ENCODE measurements at places on chromosomes 7 and 10.

- DNase-seq = no peak
These were observed 111.3 kb downstream of the RGS10 start for GRCh38 chr10:119431034-119431772.

DNA sequence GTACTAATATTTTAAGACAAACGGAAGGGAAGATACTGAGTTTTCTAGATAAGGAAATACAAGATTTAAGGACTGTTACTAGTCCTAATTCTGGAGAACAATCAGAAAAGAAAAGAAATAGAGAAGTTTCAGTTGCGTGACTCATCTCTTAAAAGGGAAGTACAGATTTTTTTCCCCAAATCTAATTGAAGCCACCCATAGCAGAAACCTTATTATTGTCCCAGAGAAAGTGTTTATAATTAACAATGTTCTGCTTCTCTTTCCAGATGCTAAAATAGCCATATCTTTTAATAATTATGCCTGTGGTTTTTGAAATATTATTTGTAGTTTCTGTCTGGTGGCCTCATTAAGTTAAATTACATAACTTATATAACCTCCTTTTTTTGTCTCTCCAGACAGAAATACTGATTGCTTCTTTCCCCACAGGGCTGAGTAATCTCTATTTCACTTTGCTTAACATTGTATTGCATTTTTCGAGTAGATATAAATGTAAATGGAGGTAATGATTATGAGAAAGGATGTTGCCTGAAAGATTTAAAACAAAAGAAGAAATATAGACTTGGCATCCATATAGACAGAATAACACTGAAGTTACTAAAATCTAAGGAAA lies 240.7 kb upstream of the MBL2 start:
- DNase-seq = no peak

DNA sequence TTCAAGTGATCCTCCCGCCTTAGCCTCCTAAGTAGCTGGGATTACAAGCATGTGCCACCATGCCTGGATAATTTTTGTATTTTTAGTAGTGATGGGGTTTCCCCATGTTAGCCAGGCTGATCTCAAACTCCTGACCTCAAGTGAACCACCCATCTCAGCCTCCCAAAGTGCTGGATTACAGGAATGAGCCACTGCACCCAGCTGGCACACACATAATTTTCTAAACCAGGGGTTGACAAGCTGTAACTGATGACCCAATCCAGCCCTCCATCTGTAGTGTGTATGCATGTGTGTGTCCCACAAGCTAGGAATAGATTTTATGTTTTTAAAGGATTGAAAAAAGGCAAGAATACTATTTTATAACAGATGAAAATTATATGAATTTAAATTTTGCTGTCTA lies 125.9 kb upstream of the INSYN2A start:
- DNase-seq = no peak

- DNase-seq = no peak
These were observed 194.8 kb downstream of the FANK1 start for GRCh38 chr10:126090911-126091728.

- DNase-seq = no peak
These were observed 175.8 kb upstream of the PRKCQ start for GRCh38 chr10:6755781-6756460.

DNA sequence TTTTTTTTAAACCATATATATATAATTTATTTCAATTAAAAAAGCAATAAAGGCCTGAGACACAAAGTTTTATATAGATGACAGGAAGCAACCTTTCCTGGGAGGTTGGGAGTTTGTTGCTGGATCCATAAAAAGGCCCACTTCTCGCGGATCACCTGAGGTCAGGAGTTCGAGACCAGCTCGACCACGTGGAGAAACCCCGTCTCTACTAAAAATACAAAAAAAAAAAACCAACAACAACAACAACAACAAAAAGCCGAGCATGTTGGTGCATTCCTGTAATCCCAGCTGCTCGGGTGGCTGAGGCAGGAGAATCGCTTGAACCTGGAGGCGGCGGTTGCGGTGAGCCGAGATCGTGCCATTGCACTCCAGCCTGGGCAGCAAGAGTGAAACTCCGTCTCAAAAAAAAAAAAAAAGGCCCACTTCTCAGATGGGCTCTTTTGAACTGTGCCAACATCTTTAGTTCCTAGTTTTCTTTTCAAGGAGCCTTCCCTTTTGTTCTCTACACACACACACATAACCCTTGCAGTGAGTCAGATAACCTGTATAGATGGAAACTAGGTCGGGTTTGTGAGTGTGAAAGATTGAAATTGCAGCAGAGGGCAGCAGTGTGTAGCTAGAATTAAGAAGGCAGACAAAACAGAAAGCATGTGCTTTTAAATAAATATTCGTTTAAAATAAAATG lies 1.2 kb upstream of the SMNDC1 start:
- peak; percentile 28 for DNase-seq

GRCh38 chr7:29987811-29988317 lies 1.7 kb downstream of the SCRN1 start:
- DNase-seq = no peak

DNA sequence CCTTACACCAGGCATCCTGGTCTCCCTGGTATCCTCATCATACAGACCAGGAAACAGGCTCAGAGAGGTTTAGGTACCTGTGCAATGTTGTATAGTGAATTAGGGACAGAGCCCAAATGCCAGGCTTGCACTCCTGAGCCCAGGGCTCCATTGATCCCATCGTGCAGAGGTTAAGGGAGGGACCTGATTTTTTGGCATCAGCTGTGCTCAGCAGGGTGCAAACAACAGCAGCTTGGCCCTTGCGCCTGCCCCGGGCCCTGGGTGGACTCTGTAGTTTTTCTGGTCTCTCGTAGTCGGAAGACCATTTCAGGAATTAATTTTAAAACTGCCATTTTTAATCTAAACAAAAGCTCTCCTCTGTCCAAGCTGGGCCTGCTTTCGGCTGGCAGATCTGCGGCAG lies 79.2 kb downstream of the COL26A1 start:
- no peak for DNase-seq

DNA sequence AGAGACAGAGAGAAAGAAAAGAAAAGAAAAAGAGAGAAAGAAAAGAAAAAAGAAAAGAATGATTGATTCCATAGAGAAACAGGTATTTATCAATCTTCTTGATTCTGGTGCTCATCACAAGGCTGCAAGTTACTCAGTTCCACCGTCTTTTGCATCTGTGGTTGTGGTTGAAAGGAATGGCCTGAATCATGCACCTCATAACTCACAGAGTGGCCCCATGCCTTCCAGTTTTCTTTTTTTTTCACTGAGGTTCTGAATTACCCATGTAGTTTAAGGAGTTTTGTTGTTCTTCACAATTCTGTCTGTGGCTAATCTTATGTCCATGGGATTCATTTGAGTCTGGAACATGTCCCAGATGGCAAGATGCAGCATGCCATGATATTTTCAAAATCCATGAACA lies 156.0 kb downstream of the ZNF33B start:
- no peak for DNase-seq

DNA sequence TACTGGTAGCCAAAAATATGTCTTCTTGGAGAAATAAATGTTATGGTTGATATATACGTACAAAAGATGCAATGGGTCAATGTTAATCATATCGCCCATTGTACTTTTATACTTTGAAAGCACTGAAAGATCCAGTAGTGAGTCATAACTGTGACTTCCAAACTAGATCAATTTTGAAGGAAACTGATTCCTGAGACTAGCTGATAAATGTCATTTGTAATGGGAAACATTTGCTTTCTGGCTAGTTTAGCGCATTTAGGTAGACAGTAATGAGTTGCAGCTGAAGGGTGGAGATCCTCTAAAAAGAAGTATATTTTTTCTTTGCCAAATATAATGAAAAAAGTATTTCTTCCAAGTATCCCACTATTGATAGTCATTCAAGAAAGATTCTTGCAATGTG lies 53.5 kb upstream of the ARHGAP21 start:
- no peak for DNase-seq

GRCh38 chr7:105512926-105513526 lies 9.0 kb downstream of the PUS7 start:
- no peak for DNase-seq

DNA sequence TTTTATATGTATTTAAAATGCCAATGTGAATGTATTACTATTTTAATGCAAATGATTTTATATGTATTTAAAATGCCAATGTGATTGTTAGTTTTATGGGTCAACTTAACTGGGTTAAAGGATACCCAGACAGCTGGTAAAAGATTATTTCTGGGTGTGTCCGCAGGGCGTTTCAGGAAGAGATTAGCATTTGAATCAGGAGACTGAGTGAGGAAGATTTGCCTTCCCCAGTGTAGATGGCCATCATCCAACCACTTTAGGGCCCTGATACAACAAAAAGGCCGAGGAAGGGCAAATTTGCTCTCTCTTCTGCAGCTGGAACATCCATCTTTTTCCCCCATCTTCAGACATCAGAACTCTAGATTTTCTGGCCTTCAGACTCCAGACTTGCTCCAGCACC lies 116.2 kb downstream of the BAMBI start:
- DNase-seq = no peak

DNA sequence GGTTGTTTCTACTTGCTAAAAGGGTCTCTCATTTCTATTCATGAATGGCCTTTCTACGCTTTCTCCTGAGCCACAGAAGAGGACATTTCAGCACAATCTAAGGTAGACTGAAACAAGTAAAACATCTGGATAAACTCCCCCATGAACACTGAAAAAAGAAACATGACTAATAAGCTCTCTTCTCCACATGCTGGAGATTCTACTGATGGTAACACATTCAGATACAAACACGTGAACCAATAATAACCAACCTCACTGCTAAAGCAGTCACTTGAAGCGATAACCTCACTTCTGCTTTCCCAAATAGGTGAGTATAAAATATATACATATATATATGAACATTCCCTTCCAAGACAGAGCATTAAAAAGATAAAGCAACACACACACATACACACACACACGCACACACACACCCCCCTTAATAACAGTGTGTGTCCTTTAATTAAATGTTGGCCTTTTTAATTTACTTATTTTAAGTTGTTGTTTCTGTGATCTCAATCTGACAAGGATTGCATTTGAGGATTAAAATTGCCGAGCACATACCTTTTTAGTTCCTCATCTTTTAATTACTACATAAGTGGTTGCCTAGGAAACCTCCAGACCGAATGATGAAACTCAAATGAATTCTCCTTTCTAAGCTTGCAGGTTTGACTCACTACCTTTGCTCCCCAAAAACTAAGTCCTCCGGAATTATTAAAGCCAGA lies 292.4 kb upstream of the KLF14 start:
- no peak for DNase-seq

DNA sequence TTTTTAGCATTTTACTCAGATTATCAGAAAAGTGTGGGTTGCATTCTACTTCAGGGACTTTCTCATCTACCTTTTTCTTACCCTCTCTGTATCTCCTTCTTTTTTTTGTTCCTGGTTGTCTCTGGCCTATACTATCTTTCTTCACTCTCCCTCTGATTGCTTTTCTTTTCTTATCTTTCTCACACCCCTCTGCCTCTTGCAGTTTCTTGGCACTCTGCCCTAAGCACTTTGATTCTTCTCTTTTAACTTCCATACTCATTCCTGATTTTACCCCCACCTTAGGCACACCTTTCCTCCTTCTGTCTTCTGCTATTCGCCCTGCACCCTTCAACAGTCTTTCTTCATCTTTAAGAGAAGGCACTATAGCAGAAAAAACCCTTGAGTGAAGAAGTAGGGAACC lies 92.8 kb upstream of the HPS1 start:
- DNase-seq = no peak

- no peak for DNase-seq
These were observed 26.3 kb downstream of the CLRN3 start for GRCh38 chr10:127866276-127867013.

DNA sequence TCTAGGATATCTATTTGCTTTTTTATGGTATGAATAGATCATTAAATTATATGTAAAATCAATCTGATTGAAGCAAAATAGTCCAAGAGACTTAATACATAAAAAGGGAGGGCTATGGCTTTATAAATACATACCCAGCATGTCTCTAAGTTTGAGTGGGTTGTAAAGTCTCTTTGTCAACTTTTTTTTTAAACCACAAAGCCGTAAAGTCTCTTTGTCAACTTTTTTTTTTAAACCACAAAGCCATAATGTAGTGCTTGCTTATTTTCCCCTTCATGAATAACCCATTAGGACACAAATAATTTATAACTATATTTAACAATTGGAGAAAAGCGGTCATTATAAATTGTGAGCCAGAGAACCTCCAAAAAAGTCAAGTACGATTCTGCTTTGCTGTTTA lies 5.7 kb downstream of the HECTD2 start:
- DNase-seq = no peak

DNA sequence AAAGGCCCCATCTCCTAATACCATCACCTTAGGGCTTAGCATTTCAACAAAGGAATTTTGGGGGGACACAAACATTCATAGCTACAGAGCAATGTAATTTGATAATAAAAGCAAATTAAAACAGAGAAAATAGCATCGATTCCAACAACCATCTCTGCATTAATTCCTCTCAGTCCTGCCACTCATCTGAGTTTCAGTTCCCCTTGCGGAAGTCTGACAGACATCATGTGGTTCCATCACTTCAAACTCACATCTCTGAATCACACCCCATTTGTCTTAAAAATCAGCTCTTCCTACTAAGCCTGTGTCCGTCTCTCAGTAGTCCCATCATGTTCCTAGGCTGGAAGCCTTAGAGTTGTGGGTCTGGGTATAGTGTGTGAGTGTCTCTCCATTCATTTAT lies 3.6 kb downstream of the ADCK2 start:
- DNase-seq = peak; percentile 32

All from GM18507 (cell line).